GM12892 (cell line): ENCODE measurements at places on chromosomes 3 and 15.

GRCh38 chr3:47836986-47837385 is 34.0 kb downstream of the DHX30 start:
- DNase-seq = no peak

DNA sequence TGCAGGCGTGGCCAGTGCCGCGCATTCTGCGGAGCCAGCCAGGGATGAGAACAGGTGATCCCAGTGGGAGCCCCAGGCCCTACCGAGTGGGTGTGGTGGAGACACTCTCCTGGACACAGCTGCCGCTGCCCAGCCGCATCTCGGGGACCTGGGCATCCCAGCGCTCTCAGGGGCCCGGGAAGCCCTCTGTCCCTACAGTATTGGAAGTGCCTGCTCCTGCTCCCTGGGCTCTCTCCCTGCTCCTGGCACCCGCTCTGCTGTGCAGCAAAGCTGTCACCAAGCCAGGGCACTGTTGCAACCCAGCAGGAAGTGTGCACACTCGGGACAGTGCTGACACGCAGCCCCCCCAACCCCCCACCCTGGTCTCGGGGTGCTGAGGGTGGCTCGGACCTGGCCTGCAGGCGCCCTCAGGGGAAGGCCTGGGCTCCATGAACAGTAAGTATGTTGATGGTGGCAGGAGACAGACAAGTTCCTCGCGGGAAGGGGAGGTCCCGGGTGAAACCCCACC is 1177.4 kb upstream of the GBE1 start:
- no peak for DNase-seq

- DNase-seq = no peak
These were observed 167.6 kb downstream of the RAB11A start for GRCh38 chr15:66036859-66037258.

GRCh38 chr3:73164622-73165021 is 103.2 kb downstream of the EBLN2 start:
- DNase-seq = no peak

DNA sequence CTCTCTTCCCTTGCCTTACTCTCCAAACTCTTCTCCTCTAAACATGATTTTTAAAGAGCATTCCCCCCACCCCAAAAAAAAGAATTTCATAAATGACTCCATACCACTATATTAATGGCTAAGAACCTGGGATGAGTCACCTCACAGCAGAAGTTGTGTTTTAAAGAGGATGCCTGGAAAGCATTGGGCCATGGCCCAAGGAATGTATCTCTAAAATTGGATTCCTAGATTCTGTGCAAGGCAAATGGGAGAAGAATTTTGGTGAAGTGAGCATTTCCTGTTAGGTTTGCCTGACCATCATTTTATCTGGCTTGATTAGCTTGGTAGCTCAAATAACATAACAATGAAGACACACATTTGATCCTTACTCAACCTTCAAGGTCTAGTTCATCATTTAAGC is 251.4 kb downstream of the NR1D2 start:
- no peak for DNase-seq
